ENCODE measurements at places on chromosomes 2 and 18.

GRCh38 chr2:65666156-65666725, 233.8 kb upstream of the SPRED2 start:
- peak; percentile 56 for DNase-seq

- no peak for DNase-seq
These were observed 43.0 kb downstream of the SERPINB7 start for GRCh38 chr18:63818212-63818611.

- no peak for DNase-seq
These were observed 197.7 kb upstream of the SH3BP4 start for GRCh38 chr2:234754126-234754525.

DNA sequence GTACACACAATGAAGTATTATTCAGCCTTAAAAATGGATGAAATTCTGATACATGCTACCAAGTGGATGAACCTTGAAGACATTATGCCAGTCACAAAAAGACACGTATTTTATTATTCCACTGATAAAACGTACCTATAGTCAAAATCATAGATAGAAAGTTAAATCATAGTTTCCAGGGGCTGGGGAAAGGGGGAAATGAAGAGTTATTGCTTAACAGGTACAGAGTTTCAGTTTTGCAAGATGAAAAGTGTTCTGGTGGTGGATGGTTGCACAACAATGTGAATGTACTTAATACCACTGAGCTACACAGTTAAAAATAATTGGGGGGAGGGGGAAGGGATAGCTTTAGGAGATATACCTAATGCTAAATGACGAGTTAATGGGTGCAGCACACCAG, 279.0 kb upstream of the STON1 start:
- DNase-seq: peak; percentile 82

GRCh38 chr2:206023183-206023582, 62.8 kb downstream of the INO80D start:
- DNase-seq: no peak

DNA sequence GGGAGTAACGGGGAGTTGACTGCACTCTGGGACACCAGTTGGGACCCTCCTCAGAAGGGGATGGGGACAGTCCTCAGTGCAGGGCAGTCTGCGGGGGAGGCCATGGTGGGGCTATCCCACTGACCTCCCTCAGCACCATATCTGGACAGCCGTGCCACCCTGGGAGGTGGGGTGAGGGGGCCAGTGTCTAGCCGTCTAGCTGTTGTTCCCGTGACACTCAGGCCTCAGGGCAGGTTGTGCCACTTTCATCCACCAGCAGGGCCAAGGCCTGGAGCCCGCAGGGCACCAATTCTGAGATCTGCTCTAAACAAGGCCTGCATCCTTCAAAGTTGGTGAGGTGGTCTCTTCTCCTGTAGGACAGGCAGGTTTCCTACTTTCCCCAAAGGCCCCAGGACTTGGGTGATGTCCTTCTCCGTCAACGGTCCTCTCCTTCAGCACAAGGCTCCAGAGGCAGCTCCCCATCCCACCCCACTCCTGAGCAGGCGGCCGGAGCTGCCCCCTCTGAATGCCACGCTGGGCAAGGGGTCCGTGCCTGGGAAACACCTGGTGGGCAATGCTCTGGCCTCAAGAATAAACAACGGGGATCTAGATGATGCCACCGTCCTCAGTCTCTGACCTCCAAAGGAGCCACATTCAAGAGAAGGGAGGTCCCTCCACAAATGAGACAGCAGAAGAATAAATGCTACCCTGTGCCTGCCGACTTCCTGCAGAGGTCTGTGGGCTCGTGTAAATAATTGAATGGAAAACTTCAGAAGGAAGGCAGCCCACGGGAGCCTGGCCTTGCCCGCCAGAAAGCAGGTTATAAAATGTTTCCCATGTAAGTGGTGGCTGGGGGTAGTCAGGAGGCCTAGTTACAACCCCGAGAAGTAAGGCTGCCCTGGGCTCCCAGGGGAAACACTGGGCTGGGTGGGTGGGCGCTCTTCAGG, 42.8 kb upstream of the PTMA start:
- DNase-seq: no peak

DNA sequence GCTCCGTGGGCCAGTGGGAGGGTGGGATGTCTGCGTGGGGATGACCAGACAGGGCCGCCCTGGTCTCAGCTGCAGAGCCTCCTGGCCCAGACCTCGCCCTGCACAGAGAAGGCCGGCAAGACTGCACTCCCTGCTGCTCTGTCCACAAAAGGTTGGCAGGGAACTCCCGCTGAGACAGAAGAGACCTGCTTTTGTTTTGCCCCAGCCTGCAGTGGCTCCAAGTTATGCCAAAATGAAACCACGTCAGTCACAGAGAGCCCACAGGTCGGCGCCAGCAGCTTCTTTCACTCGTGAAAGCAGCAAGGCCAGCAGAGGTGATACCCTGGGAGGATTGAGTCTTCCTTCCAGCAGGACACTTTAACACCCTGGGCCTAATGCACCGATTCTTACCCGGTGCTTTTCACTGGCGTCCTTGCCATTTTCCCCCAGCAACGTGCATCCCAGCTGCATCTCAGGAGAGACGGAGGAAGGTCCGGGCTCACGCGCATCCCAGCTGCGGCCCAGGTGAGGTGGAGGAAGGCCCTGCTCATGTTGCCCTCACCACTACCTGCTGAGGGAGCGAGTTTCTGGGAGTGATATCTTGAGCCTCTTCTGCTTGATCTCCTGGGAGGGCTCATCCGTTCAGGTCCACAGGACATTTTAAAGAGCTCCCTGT, 22.1 kb upstream of the CTDP1 start:
- no peak for DNase-seq

GRCh38 chr2:20966061-20966595, 77.7 kb downstream of the APOB start:
- DNase-seq: no peak

- DNase-seq: peak; percentile 7
These were observed 62.3 kb upstream of the FSIP2 start for GRCh38 chr2:185676316-185676715.
